ENCODE measurements at places on chromosomes 2 and 18.

GRCh38 chr2:189726271-189726670 is 36.3 kb downstream of the OSGEPL1 start:
- no peak for DNase-seq

GRCh38 chr2:162343492-162343823 is 474 bp upstream of the GCA start:
- no peak for DNase-seq

DNA sequence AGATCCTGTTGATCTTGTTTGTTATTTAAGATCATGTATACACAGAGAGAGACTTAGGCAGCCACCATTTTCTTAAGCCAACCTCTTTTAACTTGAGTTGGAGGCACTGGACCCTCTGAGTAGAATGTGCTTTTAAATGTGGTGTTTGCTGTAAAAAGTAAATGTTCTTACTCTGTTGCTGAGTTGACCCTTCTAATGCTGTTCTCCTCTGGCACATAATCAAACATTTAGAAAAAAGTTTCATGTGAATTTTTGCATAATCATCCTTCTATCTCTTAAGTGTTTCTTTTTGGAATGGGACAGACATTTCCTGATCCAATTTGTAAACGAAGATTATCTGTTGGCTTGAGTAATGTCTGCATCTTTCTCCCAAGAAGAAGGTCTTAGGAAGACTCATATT is 255.1 kb upstream of the ETAA1 start:
- DNase-seq, result no peak

- DNase-seq, result no peak
These were observed 9.2 kb downstream of the RAB10 start for GRCh38 chr2:26043109-26043508.

DNA sequence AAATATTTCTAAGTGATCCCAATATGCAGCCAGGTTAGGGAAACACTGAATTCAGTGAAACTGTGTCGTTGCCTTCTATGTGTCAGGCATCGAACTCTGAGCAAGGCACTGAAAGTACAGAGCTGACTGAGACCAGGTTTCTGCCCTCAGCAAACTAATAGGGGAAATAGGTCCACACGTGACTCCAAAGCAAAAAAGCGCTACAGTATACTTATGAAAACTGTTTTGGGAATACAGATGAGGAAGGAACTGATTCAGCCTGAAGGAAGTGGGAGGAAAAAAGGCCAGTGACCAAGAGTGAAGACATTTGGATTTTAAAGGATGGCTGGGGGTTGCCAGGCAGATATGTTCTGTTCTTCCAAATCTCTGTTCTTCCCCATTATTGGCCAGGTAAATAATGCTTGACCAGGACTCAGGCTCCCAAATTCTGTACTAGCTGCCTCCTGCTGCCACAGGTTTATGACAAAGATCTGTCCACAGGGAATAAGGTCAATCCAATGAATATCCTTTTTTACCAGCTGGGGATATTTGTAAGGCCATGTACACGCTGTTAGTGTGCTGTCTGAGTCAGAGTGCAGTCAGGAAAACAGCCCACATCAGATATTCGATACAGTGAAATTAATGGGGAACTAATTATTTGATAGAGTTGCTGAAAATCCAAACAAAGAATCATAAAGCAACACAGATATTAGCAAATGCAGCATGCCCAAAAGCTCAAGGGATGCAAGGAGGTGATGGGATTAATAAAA is 24.5 kb upstream of the INPP4A start:
- DNase-seq, result no peak

DNA sequence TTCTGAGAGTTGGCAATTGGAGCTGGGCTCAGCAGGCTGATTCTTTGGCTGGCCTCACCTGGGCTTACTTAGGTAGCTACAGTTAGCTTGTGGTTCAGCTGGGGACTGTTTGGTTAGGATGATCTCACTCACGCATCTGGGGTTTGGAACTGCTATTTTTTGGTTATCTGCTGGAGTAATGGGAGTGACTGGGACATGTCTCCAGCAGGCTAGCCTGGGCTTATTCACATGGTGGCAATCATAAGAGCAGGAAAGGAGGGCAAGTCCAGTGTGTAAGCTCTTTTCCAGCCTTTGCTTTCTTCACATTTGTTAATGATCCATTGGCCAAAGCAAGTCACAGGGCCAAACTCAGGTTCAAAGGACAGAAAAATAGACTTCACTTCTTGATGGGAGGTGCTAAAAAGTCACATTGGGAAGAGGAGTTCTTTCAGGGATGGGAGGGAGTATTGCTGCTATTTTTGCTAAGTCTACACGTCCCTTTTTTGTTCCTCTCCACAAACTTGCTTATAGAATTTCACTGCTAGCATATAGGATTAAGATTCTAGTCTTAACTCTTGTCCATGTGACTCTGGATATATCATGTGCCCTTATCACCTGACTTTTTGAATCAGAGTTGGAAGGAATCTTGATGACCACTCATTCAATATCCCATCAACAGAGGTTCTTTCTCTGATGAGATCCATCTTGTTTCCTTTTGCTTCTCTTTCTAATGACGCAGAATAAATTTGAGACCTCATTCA is 174.0 kb downstream of the ZFP36L2 start:
- DNase-seq, result no peak

GRCh38 chr18:79456105-79456980 is 60.6 kb downstream of the NFATC1 start:
- DNase-seq, result no peak

DNA sequence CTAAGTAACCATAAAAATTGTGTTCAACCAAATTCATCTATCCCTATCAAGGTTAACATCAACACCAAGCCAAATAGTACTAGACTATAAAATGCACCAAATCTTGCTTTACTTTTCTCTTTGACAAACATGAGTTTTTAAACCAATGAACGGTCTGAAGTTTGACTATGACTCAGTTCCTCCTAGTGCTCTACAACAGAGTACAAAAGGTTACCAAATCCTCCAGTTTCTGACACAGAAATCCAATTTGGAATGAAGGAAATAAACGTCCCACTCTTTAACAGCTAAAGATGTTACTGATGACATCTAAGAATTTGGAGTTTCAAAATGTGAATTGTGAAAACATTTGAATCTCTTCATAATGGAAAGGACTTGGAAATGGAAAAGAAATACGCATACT is 11.8 kb upstream of the ACVR1 start:
- no peak for DNase-seq

DNA sequence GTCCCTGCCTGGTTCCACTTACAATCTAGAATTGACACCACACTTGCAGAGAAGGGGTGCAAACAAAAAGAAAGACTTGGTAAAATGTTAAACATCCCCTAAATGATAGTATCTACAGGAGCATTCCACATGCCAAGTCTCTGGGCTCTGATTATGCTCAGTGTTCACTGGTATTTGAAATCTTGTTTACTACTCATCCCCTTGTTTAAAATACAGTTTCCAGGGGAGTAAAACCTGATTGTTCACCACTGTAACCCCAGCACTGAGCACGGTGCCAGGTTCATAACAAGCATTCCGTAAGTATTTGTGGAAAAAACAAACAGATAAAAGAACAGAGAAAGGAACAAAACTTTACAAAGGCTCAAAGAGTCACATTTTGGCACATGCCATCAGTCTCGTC is 11.7 kb downstream of the EPB41L3 start:
- no peak for DNase-seq

- peak; percentile 71 for DNase-seq
These were observed 30.2 kb upstream of the SSB start for GRCh38 chr2:169768262-169768995.

DNA sequence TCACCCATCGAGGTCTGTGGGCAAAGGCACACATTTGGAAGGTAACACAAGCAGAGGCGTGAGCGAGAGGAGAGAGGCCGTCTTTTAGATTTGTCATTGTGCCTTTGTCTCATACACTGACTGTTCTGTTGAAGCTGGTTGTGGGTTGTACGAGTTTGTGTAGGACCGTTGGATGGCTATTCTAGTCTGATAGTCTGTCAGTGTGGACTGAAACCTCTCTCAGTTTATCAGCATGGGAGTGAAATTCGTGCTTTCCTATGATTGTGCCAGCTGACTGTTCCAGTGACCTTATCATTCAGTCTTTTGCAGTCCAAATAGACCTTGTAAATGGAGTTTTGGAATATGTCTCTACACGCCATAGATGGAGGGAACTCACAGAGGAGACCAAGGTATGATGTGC is 143.5 kb downstream of the LDLRAD4 start:
- DNase-seq, result no peak

GRCh38 chr2:170341684-170342623 is 164.0 kb downstream of the MYO3B start:
- DNase-seq, result no peak

DNA sequence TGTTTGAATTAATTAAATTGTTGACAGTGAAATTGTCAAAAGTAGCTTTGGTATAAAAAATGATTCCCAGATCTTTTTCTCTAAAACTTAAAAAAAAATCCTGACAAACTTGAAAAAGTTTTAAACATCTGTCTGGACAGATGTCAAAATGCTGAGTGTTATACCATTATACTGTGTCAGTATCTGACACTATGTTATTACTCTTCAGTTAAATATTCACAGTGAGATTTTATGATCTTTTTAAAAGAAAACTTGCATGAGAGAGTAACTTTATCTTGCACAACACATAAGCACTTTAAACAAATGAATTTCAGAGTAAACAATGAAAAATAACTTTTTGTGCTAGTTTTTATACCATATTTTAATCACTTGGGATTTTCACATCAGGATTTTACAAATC is 167.4 kb downstream of the MEIS1 start:
- DNase-seq, result no peak

- no peak for DNase-seq
These were observed 652.4 kb downstream of the STK39 start for GRCh38 chr2:167595021-167595420.

GRCh38 chr2:224820283-224820991 is 104.3 kb upstream of the CCDC195 start:
- no peak for DNase-seq

GRCh38 chr18:44520981-44521667 is 159.6 kb upstream of the SETBP1 start:
- no peak for DNase-seq

DNA sequence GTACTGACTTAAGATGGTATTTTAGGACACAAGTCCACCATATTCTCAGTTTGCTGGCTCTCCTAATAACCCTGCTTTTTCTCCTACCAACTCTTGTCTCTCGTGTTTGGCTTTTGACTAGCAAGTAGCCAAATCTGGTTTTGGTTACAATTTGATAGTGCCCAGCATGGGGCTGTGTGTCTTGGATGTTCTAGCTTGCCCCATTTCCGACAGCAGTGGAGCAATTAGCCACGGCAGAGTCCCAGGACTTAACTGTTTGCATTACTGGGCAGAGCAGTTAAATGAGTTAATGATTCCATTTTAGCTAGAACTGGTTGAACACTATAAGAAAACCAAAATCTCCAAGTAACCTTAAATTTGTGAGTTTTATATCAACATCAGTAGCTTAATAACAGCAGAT is 18.6 kb upstream of the SPAG16 start:
- DNase-seq, result no peak

DNA sequence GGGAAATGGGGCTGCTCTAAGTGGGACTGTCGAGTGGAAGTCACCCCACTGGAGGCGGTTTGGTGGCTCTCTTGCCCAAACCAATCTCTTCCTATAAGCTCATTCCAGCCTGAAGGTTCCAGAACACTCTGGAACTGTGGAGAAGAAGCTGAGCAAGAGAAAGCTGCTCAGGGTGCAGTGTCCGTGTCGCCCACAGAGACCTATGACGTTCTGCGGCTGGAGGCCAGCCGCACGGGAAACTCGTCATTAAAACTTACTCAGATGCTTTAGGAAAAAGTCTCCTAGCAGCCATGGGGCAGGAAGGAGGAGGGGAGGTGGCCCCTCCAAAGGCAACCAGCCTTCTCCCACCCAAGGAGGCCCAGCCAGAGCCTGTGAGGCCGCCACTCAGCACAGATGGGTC is 41.7 kb downstream of the ADCY3 start:
- no peak for DNase-seq

- DNase-seq, result no peak
These were observed 183.5 kb downstream of the CBLN2 start for GRCh38 chr18:72360634-72361033.

DNA sequence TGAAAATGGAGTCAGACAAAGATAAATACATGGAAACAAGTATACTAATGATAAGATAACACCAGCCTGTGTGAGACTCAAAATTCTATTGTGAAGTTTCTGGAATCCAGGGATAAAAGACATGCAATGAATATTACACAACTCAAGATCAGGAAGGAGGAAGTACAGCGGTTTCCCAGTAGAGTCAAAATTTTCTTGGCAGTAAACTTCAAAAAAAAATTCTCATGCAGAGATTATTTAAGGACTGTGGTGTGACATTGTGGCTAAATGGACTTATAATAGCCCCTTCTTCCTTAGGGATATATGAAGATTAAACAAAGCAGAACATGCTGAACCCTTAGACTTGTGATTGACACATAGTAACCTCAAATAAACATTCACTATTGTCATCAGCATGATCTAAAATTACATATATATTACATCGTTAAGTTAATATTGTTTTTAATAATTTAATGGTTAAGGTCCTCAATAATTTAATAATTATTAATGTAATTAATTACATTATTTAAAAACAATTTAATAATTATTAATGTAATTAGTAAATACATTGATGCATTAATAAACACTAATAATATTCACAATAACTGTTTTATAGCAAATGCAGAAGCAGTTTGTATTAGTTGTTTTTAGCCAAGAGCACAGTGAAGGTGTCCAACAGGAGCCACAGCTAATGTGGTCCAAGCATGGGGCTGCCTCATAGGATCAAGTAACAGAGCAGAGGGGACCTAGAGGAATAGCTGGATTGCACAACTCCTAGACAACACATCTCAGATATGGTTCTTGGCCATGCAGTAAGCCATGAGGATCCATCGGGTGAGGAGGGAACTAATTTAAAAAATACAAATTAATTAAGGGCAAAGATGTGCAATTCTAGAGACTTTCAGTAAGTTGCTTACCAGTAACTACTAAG is 77.3 kb downstream of the POLE4 start:
- no peak for DNase-seq

GRCh38 chr2:240259924-240260529 is 119.6 kb upstream of the OTOS start:
- no peak for DNase-seq

DNA sequence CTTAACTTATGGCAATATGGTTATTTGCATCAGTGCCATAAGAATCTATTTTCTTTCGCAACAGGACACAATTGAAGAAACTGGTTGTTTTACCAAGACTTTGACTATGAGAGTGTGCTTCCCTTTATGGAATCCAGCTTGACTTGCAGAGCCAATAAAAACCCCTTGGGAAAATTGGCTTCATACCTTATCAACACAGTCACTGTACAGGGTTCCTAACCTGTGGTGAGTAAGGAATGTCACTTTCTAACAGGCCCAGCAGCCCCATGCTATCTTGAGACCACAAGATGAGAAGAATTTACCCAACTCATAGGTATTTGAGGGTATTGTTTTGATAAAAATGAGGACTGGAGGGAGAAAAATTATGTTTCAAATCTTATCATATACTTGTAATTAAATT is 418.5 kb upstream of the MAP2 start:
- no peak for DNase-seq

Measured in activated CD8-positive, alpha-beta memory T cell treated with anti-CD3 and anti-CD28 coated beads for 24 hours (primary cell).